ENCODE measurements at places on chromosomes 7 and 10.

DNA sequence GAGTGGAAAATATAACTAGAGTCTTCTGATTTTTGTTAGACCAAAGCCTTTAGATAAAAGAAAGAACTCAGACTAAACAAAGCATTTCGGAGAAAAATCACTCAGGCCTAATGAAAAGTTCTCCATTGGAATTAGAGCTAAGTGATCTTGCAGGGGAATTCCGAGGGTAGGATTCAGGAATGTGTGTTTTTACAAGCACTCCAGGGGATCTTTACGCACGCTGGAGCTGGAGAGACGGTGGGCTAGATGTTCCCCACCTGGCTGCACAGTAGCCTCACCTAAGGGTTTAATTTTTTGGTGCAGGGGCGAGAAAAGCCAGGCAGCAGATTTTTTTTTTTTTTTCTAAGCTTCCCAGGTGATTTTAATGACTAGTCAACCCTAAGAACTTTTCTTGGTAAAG is 7.9 kb upstream of the PAPSS2 start:
- DNase-seq = no peak

- DNase-seq = no peak
These were observed 36.9 kb upstream of the KDM7A start for GRCh38 chr7:140213684-140214074.

- DNase-seq = no peak
These were observed 33.1 kb upstream of the RPA3 start for GRCh38 chr7:7751243-7752092.

DNA sequence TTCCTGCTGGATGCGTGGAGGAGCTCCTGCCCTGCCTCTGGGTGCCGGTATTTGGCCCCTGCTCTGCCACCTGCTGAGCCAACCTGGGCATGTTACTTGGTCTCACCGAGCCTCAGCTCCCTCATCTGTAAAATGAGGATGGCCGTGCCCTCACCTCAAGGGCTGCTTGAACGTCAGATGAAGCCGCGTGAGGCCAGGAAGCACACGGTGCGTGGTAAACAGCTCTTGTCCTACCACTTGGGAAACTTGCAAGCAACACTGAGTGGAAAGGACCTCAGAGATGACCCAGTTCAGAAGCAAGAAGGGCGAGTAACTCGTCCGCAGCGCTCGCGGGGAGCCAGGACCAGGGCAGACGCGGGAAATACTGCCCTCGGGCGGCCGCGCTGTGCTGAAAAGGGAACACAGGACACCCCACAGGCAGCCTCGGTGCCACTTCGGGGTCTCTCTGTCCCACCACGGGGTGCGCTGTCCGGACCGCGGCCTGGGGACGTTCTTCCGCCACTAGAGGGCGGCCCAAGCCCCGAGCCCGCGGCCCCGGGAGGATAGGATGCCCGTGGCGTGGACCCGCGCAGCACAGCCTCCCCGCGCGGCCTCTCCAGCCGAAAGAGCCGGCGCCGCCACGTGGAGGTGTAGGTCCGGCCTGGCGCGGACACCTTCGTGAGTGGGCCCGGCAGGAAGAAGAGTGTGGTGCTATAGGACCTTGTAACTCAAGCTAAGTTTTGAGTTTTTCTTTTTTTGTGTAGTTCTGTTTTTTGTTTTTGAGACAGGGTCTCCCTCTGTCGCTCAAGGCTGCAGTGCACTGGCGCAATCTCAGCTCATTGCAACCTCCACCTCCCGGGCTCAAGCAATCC is 94.1 kb downstream of the PRKAG2 start:
- DNase-seq = no peak

- no peak for DNase-seq
These were observed 1.4 kb downstream of the SUPV3L1 start for GRCh38 chr10:69181433-69181832.

GRCh38 chr7:12970626-12971025 is 283.2 kb downstream of the ARL4A start:
- no peak for DNase-seq

DNA sequence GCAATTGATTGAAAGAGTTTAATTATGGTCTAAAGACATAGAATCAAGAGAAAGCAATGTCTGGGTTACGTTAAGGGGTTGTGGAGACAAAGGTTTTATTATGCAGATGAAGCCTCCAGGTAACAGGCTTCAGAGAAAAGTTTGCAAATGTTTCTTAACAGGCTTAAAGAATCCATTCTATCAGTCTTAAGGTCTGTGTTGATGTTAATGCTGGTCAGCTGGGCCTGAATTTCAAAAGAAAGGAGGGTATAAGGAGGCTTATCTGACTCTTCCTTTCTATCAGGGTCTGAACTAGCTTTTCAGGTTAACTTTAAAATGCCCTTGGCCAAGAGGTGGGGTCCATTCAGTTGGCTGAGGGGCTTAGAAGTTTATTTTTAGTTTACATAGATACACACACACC is 1004.5 kb upstream of the C7orf33 start:
- no peak for DNase-seq

GRCh38 chr7:87590578-87590977 is 10.1 kb downstream of the ABCB1 start:
- peak; percentile 10 for DNase-seq

DNA sequence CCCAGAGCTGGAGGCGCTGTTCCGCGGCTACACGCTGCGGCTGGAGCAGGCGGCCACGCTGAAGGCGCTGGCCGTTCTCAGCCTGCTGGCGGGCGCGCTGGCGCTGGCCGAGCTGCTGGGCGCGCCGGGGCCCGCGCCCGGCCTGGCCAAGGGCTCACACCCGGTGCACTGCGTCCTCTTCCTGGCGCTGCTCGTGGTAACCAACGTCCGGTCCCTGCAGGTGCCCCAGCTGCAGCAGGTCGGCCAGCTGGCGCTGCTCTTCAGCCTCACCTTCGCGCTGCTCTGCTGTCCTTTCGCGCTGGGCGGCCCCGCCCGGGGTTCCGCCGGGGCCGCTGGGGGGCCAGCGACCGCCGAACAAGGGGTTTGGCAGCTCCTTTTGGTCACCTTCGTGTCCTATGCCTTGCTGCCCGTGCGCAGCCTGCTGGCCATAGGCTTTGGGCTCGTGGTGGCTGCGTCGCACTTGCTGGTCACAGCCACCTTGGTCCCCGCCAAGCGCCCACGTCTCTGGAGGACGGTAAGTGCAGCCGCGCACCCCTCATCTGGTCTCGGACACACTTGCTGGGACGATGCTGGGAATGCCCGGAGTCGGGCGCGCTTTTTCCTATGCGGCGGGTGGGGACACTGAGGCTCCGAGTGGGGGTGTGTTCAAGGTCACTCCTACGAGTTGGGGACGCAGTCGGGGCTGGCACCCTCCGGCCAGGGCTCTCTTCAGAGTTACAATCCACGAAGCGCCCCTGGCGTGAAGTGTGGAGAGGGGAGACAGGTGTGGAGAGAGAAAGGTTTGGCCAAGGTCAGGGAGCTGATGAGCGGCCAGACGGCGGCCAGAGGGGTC is 717 bp downstream of the ADCY1 start:
- no peak for DNase-seq

DNA sequence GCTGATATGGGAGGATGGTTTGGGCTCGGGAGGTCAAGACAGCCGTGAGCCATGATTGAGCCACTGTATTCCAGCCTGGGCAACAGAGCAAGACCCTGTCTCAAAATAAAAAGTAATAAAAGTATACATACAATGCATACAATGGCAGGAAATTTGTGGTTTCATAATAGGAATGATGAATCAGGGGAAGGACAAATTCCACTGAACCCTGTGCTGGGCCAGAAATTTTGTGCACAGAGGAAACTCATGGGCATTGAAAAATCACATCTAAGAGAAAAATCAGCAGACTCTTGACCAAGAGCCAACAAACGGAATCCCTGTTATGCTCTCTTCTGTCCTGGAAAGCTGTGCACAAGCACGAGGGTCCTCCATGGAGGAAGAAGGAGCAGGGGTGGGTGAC is 35.1 kb downstream of the SEM1 start:
- DNase-seq = no peak

- DNase-seq = no peak
These were observed 61.5 kb downstream of the NKX6-2 start for GRCh38 chr10:132724446-132724845.

DNA sequence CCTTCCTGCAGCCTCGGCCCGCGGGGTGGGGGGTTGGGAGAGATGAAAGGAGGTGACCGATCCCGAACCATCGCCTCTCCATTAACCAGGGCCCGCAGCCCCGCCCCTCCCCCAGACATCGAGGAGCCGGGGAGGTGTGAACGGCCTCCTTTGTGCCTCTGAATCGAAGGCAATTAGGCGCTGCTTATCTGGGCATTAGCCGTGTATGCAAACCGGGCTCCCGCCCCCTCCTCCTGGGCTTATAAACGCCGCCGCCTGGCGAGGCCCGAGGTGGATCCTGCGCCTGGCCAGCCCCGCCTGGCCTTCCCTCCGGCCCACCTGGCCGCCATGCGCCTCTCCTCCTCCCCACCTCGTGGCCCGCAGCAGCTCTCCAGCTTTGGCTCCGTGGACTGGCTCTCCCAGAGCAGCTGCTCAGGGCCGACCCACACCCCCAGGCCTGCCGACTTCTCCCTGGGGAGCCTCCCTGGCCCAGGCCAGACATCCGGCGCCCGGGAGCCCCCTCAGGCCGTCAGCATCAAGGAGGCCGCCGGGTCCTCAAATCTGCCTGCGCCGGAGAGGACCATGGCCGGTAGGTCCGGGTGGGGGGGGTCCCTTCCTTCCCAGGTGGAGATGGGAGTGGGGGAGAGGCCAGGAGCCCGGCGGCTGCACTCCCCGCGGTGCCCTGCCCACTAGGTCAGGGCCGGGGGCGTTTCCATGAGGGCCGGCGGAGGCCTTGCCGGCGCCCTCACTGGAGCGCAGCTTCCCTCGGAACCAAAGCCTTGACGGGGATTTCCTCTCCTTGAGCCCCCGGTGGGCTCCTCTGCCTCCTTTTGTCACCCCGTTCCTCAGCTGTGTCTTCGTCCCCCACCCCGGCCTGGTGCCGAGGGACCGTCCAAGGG is at the start of gene VENTX:
Gene VENTX (plus strand): TSS at position 268 of the 878 bp plus-strand sequence. CDS start 60 bp downstream, at position 328.
- DNase-seq = no peak

- DNase-seq = no peak
These were observed 55.1 kb upstream of the CALN1 start for GRCh38 chr7:72467237-72467636.

DNA sequence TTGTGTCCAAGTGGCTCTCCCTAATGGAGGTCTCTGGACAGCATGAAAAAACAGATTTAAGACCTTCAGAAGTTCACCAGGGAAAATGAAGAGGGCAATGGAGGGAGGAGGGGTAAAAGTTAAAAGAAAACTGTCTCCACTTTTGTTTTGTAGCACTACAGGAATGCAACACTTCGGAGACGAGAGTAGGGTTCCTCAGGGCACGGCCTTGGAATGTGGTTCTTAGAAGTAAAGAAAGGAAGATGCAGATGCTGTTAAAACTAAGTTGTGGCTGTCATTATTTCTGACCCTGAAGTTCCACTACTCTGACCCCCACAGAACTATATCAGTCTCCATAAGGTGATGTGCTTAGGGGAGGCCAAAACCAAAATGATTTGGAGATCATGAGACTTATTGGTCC is 335.1 kb downstream of the XPNPEP1 start:
- no peak for DNase-seq

GRCh38 chr7:36127075-36127740 is 25.8 kb upstream of the EEPD1 start:
- DNase-seq = no peak

GRCh38 chr7:126696256-126697038 is 556.3 kb downstream of the GRM8 start:
- DNase-seq = no peak

- no peak for DNase-seq
These were observed 22.5 kb upstream of the ENO4 start for GRCh38 chr10:116826803-116827202.

- no peak for DNase-seq
These were observed at the start of gene TAS2R39 for GRCh38 chr7:143183024-143183423. TSS of gene TAS2R39 (plus strand) at chr7:143183419. CDS start at chr7:143183419, 0 bp downstream.

DNA sequence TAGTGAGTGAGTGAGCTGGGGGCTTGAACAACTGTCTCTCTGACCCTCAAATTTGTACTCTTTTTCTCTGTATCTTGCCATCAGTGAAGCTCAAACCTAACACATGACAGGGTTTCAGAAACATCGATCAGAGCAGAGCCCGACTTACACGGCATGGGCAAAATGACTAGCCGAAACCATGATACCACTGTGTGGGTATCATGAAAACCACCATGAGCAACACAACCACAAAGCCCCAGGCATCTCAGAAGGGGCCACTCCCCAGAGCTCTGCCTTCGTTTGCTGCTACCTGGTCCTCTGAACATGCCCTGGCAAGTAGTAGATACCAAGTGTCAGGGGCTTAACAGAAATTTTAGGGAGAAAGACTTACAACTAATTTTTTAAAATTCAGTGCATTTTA is 308.5 kb downstream of the WDR11 start:
- no peak for DNase-seq

DNA sequence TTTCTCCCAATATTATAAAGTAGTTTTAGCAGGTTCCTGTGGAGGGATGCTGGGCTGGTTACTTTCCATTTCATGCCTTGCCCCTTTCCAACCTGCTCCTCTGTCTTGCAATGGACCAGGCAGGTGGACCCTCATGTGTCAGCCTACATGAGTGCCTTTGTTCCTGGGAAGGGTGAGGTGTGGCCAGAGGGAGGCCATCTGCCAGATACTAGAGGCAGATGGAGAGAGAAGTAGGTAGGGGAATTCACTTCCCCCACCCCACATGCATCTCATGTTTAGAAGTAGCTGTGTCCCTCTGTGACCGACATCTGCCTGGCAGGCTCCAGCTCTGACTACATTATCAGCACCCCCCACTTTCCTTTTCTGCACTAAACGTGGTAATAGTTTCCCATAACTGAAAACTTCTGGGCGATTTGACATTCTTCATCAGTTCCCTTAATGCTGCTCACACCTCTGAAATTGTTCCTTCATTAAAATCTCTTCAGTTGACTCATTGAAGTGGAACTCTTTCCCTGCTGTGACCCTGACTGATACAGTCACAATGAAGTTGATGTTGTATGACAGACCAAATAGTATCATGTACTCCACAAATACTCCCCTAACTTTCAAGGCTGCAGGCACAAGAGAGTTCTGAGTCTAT is 396.3 kb upstream of the FZD8 start:
- no peak for DNase-seq

DNA sequence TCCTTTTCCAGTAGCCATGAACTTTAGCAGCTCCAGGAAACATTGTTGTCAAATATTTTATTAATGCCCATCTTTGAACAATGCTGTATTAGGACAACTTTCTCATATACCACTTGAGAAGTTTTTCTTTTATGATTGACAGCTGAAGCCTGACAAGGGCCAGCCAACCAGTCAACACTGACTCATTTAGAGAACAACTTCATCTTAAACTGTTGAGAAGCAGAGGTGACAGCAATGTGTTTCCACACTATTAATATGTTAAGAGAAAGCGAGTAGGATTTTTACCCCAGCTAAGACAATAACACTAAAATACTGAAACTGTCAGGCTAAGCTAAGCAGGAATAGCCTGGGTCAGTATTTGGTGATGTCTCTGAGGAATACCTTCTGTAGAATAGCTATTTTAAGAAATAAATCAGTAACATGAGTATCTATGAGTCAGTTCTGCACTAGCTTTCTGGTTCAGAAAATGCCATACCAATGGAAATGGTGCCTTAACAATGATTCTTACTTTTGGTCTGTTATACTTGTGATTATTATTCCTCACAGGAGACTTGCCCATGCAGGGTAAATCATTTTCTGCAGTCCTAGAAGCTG is 168.8 kb upstream of the POT1 start:
- no peak for DNase-seq

All from thymus (tissue), 14 donors.